NCI-H2029 treated with DMSO at 0.1 percent for 48 hours (cell line): ENCODE measurements at places on chromosomes 13 and 19.

- DNase-seq = no peak
These were observed 1.5 kb downstream of the TUBGCP3 start for GRCh38 chr13:112586334-112586960.

GRCh38 chr13:102250448-102250847 lies 151.4 kb downstream of the FGF14 start:
- no peak for DNase-seq

DNA sequence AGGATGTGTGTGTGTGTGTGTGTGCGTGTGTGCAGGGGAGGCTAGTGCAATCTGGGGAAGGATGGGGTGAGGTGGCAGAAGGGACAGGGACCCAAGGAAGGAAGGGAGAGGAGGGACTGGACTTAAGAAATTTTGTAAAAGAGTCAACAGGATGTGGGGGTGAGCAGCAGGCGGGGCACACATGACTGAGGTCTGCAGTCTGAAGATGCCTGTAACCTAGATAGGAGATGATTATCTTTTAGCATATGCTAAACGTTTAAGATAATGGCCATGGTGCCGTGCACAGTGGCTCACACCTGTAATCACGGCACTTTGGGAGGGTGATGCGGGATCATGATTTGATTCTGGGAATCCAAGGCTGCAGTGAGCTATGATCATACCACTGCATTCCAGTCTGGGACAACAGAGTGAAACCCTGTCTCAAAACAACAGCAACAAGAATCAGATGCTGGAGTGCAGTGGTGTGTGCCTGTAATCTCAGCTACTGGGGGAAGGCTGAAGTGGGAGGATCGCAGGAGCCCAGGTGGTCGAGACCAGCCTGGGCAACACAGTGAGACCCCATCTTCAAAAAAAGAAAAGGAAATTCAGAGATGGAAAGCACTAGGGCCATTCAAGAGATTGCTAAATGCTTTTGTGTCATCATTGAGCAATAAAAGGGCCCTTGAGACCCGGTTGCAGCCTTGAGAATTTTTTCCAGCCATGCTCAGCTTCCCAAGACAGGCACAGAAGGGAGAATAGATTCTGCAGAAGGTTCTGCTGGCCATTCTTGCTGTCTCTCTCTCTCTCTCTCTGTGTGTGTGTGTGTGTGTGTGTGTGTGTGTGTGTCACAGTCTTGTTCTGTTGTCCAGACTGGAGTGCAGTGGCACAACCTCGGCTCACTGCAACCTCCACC lies 3.8 kb upstream of the ZNF414 start:
- DNase-seq = no peak

DNA sequence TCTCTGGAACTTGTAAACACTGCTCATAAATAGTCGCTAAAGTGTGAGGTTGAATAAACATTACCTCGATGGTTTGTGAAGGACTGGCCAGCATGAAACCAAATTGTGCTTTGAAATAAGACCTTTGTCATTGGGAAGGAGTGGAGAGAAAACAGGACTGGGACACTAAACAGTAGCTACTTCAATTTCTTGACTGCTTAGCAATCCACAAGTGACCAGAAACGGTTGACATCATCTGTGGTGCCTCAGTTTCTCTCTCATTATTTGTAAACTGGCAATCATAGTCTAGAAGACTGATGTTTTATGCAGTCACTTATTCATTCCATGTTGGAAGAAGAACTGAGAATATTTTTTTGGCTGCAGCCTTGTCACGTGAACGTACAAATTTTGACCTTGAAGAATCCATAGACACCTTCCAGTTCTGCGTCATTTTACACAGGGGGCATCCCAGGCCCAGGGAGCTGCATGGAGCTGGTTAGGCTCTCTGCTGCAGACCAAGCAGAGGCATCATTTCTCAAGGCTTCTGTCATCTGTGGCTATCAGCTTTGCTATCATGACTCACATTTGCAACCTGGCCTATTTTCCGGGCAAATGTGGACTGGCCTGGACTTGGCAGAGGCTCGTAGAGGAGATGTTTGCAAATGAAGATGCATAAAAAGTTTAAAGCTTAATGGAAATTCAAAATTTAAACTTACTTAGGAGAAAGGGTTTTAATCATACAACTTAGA lies 391.8 kb downstream of the FGF9 start:
- DNase-seq = no peak

GRCh38 chr19:55537741-55538111 lies 793 bp upstream of the SBK2 start:
- DNase-seq = no peak

DNA sequence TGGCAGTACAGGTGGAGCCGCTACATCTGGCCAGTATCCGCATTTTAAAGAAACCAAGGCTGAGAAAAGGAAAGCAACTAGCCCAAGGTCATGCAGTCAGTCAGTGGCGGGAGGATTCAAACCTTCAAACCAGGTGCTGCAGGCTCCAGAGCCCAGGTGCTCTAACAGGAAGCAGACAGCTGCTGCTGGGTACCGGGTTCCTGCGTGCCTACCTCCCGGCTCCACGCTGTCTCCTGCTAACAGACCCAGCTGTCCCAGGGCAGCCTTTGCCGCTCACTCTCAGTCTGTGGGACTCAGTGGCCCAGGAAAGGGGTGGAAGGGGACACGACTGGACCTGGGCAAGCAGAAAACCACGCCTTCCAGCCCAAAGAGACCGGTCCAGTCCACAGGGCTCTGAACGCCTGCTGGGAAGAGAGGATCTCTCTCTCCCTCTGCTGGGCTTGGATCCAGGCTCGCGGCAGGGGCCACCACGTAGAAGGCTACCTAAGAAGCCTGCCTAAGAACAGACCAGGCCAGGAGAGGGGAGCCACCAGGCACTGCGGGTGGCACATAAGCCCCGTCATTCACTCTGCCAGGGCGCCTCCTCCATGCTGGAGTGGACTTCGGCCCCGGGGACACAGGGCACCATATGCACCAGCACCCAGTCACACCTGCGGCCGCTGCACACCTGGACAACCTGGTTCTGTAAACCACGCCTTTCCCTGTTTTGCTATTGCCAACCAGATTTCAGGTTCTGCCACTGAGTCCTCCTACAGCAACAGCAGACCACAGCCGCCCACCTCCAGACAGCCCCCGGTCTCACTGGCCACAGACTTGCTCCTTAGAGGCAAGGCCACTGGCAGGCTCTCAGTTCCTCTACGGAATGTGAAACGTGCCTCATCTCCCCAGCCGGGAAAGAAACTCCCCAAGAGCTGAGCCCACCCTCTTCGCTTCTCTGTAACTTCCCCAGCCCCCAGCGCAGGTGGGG lies 4.6 kb downstream of the DAPK3 start:
- DNase-seq = no peak

DNA sequence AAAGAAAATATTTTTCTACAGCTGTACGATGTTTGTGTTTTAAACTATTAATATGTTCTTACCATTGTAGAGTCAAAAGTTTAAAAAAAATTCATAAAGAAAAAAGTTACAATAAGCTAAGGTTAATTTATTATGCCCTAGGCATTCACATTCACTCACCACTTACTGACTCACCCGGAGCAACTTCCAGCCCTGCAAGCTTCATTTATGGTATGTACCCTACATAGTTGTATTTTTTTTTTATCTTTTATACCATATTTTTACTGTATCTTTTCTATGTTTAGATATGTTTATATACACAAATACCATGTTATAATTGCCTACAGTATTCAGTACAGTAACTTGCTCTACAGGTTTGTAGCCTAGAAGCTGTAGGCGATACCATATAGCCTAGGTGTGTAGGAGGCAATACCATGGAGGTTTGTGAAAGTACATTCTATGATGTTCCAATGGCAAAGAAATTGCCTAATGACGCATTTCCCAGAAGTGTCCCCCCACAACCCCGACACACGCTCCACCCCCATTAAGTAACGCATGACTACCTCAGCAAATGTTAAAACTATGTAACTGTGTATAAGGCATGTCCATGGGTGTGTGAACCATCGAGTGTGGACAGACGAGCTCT lies 60.4 kb downstream of the SLITRK6 start:
- DNase-seq = no peak

DNA sequence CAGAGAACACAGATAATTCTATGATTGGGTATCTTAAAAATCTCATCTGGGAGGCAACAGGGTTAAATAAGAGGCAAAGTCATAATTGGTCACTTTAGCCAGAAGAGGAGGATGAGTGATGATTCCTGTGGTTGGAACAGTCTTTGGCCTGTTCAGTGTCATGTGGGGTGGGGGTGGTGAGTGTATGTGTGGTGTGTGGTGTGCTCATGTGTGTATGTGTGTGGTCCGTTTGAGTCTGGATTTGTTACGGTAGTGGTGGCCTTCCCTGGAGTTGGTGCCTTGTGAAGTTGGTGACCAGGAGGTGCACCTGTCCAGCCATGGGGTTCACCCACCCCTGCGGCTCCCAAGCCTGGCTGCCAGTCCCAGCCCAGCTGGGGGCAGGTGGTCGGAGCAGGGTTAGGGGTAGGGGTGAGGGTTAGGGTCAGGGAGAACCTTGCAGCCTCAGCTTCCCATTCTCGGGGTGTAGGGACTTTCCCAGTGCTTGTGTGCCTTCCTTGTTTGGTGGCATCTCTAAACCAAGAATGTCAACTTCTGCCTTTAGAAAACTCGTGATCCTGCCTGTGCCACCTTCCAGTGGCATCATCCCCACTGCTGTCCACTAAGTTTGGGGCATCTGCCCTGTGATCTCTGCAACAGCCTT lies 97.5 kb downstream of the RAB20 start:
- DNase-seq = no peak

GRCh38 chr19:9971166-9971897 lies 35.0 kb upstream of the OLFM2 start:
- no peak for DNase-seq

DNA sequence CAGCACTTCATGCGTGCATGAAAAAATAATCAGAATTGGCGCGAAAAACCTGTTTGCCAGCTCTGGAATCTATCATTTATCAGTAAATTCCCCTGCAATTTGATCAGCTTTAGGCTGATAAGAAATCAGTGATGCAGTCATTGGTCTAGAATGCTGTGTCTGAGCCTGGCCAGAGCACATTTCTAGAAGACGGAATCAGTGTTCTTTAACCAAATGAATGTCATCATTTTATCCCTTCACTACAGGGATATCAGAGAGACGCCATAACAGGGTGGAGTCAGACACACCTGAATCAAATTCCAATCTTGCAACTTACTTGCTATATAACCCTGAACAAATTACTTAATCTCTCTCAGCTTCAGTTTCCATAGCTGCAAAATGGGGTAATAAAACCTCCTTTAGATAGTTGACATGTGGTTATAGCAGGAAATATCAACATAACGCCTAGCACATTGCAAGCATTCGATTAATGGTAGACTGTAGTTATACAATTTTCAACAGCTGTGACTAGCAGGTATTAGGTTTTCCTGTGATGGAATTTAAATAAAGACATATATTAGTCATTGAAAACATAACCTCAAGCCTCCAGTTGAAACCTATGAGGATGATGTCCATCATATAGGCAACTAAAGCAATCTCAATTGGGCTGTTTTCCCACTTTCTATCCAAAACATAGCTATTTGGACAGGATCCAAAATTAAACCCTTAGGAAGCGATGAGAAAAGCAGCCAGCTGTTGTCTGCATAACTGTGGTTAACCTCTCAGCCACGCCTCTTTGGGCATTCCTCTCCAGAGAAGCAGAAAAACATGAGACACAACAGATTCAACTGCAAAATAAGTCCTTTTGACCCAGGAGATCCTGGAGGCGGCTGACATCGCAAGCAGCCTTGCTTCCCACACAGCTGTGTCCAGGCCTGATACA lies 51.6 kb upstream of the UBL3 start:
- peak; percentile 7 for DNase-seq

DNA sequence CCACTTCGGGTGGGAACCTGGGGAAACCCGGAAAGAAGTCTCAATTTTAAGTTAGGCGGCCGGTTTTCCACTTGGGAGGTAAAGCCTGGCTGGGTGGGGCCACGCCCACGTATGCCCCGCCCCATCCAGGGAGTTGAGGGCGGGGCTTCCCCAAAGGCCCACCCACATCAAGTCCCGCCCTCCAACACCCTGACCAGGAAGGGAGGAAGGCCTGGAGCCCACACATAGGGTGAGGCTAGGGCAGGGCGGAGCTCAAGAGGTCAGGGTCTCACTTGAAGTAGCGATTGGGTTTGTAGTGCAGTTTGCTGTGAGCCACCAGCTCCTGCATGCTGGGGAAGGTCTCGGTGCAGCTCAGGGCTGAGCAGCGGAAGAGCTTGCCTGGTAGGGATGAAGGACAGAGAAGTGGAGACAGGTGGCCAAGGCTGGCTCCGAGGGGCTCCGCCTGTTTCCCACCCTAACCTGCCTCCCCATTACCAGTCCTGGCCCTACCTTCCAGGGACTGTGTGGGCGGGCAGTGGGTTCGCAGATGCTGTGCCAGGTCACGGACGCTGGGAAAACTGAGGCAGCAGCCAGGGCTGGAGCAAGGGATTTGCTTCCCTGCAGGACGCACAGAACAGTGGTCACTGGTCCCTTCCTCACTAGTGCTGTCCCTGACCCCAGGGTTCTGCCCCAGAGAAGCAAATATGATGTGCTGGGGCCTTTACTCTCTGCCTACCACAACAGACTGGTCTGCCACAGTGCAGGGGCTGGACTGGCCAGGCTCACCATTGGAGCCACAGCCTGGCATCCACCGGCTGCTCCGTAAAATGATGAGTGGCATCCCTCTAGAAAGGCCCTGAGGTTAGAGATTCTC lies 1.6 kb downstream of the ZNF414 start:
- no peak for DNase-seq

DNA sequence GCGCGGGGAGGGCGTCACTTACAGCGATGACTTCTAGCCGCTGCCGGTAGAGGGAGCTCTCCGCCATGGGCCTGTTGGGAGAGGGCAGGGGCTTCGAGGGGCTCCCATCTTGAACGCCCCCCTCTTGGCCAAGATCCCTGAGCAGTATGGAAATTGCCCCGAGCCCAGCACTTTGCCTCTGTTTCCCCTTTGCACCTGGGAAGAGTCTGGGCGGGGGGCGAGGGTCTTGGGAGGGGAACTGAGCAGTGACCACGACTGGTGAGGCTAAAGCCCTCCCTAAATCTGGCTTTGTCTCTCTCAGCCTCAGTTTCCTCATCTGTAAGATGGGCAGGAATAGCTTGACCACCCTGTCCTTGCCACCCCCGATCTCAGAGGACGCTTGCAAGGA lies 2.8 kb downstream of the PALM3 start:
- no peak for DNase-seq

- DNase-seq = peak; percentile 16
These were observed 970.5 kb downstream of the UQCRFS1 start for GRCh38 chr19:28242317-28242927.

GRCh38 chr19:6866741-6867151 lies 20.6 kb upstream of the ADGRE1 start:
- DNase-seq = no peak

- no peak for DNase-seq
These were observed 483.2 kb downstream of the DIAPH3 start for GRCh38 chr13:59680429-59681024.

DNA sequence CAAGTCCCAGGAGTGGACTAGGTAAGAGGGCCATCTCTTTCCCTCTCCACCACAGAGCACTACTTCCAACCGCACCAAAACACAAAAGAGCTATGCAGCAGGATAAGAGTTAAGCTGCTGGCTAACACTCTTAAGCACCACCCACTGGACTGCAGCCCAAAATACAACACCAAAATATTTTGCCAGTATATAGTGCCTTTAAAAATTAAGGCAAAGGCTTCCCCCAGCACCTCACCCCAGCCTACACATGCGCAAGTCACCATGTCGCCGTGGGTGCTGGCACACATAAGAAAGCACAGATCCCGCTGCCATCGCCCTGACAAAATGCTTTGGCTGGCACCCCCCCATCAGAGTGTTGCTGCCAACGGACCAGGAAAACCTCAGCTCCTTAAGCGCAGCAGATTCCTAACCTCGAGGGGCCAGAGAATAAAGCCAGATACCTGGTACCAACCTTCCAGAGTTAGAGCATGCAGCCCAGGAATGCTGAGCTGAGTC lies 608.3 kb downstream of the PCDH17 start:
- no peak for DNase-seq
